ENCODE measurements at places on chromosomes 2 and 18.
A peak's percentile ranks its signal among the peaks of the same experiment; 100 is the strongest.

DNA sequence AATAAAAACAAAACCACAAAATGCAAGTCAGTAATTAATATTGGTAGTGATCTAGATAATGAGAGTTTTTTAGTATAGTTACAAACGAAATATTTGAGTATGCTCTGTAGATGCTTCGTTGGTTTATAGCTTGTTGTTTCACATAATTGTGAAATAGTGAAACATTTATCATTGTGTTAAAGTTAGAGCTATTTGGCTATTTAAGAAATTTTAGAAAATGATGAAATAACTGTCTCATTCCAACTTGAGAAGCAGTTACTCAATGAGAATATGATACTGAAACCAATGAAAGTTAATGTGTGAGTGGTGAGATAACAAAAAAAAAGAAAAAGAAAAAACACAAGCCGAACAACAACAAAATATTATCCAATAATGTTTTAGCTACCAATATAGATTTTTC is 475.6 kb upstream of the ZEB2 start:
- peak; percentile 70 for DNase-seq

GRCh38 chr2:188050726-188051125 is 240.9 kb upstream of the GULP1 start:
- no peak for DNase-seq

GRCh38 chr18:22694954-22695353 is 238.2 kb upstream of the RBBP8 start:
- DNase-seq = peak; percentile 97

DNA sequence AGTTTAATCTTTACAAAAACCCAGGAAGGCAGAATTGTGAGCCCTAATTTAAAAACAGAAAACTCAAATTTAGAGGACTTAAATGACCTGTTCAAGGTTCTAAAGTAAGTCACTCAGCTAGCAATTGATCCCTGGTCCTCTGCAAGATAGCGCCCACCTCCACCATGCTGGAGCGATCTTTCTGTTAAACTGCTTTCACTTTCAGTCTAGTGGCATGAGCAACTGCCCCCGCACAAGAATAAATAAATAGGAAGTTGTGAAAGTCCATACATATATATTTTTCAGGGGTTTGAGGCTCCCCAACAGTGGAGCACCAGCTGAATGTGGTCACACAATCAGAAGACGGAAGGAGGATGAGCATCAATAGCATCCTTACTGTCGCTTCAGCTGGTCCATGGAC is 217.9 kb downstream of the NAPG start:
- no peak for DNase-seq

GRCh38 chr2:121075641-121076497 is 209.1 kb downstream of the TFCP2L1 start:
- no peak for DNase-seq

- no peak for DNase-seq
Observed at GRCh38 chr2:226450141-226450540, 349.5 kb downstream of the IRS1 start.

DNA sequence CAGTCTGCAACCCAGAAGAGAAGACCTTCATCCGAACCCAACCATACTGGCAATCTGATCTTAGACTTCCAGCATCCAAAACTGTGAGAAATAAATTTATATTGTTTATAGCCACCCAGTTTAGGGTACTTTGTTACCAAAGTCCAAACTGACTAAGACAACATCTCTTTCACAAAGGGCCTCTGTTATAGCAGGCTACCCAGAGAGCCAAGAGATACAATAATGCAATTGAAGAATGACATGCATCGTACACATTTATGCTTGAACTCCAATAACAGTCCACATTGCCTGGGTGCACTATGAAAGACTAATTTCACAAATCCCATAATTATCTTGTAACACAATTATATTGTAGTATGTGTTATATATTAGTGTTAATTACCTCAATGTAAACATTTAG is 39.1 kb upstream of the ANKRD44 start:
- DNase-seq = no peak

DNA sequence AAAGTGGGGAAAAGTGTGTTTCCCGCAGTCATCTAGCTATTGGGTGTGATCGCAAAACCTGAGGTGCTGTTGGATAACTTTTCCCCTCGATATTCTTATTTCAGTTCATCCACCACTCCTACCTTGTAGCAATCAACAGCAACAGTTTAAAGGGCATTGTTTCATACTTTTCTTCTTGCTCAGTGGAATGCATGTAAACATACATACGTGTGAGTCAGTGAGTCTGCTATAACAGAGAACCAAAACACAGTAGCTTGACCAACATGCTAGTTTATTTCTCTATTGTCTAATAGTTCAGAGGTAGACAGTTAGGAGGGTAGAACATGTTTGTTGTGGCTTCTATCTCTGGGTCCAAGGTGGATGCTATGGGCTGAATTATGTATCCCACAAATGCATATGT is 77.6 kb upstream of the FOXI3 start:
- DNase-seq = no peak

Measured in fibroblast of mammary gland (primary cell).